Fibroblast of skin of left biceps (primary cell): ENCODE measurements at places on chromosomes 6 and 20.

DNA sequence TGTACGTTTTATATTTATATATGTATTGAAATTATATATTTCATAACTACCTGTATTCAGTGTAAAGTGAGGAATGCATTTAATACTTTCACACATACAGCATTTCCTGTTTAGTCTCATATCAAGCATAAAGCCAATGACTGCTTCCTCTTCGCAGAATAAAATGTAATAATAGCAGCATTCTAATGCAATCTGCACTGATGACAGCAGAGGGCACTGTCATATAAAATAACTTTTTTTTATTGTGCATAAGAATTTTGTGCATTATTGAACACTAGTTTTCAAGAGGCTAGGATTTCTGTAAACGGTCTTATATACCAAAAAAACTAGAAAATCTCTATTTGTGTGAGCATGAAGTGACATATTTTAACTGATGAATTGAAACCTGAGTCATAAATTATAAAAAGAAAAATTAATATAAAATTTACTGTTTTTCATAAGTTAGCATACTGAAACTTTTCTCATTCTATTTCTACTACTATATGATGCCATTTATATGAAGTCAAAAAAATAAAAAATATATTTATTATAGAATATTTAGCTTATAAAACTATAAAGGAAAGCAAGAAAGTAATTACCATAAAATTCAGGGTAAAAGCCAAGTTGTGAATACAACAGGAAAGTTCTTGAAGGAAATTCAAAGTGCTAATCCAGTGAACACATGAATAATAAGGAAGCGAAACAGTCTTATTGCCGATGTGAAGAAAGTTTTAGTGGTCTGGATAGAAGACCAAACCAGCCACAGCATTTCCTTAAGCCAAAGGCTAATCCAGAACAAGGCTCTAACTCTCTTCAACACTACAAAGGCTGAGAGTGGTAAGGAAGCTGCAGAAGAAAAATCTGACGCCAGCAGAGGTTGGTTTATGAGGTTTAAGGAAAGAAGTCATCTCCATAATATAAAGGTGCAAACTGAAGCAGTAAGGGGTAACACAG lies 36.3 kb downstream of the RNF146 start:
- DNase-seq = peak; percentile 14

DNA sequence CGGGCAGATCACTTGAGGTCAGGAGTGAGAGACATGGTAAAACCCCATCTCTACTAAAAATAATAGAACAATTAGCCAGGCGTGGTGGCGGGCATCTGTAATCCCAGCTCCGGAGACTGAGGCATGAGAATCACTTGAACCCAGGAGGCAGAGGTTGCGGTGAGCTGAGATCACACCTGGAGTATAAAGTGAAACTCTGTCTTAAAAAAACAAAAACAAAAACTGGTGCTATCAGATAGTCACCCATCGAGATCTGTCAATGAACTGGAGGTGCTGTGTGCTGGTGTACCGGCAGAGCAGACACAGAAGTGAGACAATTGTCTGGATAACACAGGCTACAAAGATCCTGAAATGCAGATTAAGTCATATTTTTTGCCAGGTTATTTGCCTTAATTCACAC lies 24.7 kb downstream of the CTCFL start:
- DNase-seq = no peak

DNA sequence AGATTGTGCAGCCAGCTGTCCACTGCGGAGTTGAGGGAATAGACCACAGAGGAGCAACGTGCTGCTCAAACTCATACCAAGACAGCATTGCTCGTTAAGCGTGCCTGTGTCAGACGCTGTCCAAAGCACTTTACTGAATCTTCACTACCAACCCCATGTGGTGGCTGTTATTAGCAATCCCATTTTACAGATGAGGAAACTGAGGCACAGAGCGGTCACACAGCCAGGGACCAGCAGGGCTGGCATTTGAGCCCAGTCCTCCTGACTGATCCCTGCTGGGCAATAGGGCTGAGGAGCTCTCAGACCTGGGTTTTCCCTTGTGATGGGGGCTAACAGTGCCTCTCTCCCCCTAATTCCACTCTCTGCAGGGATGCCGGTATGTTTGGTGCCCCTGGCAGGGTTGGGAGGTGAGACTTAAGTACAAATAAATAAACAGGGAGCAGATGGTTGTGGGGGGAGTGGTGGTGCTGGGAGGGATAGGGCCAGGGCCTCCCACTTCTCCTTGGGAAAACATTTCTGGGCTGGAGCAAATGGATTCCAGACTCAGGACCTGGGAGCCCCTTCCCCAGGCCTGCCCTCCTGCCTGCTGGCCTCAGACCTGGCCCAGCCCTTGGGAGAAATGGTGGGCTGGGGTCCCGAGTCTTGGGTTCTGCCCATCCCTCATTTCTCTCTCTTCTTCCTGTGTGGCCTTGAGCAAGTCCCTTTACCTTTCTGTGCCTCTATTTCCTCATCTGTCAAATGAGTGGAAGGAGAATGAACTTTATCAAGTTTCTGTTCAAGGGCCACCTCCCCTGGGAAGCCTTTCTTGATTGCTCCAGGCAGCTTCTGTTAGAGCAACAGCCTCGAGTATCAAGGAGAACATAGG lies 17.7 kb downstream of the SRXN1 start:
- no peak for DNase-seq

GRCh38 chr20:37702403-37703034 lies 8.7 kb downstream of the CTNNBL1 start:
- no peak for DNase-seq

DNA sequence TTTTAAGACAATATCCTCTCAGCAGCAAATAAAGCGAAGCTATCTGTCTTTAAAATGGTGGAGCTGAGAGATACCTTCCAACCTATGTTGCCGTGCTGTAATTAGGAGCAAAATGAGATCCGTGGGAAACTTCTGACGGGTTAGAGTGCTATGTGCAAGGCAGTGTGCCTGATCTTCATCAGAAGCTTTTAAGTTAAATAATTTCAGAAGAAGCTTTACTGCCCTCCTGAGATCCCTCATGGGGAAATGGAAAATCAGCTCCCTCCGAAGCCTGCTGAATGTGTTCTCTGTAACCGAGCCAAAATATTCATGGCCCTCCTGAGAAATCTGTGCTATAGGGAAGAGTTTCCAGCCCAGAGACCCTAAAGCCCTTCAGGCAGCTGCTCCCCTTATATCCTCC lies 43.7 kb upstream of the TBC1D7 start:
- DNase-seq = no peak

DNA sequence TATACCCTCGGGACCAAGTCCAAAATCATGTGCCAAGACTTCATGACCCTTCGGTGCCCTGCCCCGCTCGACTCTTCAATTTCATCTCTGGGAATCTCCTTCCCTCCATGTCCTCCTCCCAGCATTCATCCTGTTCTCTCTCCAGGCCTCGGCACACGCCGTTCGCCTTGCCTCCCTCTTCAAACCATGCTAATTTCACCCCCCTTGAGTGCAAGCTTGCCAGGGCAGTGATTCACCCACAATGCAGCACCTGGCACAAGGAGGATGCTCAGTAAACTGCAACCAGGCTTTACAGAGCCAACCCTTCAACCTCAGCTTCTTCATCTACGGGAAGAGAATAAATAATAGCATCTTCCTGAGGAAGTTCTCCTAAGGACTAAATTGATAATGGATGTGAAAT lies 4.1 kb downstream of the KCNS1 start:
- no peak for DNase-seq

DNA sequence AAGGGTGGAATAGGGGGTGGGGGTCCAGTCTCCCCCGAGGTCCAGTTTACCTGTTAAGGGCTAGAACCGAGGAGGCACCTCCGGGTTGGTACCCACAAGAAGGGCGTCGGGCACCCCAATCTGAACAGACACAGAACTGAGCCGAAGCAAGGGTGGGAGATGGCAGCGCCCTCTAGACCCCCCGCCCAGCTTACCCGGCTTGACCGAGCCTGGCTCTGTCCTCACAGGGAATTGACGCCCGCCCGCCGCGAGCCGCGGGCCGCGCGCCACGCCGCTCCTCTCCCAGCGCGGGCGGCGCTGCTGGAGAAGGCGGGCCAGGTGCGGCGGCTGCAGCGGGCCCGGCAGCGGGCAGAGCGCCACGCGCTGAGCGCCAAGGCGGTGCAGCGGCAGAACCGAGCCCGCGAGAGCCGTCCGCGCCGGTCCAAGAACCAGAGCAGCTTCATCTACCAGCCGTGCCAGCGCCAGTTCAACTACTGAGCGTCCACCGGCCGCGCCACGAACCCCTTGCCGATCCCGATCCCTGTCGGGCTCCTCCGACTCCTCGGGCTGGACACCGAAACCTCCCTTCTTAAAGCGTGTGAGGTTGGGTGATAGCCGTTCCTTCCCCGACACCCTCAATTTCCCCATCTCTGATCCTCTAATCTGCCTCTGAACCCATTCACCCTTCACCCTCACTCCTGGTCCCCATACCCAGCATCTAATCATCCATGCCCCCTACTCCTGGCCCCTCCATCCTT lies 5.9 kb downstream of the TP53INP2 start:
- peak; percentile 23 for DNase-seq

DNA sequence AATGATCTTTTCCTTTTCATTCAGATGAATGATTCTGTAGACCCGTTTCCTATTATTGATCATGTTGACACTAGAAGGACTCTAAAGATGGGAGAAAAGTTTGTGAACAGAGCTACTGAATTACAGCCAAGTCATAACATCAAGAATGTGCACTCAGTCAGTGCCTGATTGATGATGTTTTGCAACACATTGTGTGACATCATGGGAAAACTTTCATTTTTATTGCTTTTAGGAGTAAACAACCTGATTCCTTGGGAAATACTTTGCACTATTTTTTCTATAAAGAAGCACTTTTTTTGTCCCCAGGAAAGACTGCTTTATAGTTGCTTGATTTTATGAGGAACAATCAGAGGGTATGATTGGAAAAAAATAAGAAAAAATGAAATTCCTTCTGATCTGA lies 383.8 kb upstream of the JAG1 start:
- DNase-seq = no peak

GRCh38 chr6:11089695-11090094 lies 3.9 kb upstream of the SMIM13 start:
- DNase-seq = no peak

DNA sequence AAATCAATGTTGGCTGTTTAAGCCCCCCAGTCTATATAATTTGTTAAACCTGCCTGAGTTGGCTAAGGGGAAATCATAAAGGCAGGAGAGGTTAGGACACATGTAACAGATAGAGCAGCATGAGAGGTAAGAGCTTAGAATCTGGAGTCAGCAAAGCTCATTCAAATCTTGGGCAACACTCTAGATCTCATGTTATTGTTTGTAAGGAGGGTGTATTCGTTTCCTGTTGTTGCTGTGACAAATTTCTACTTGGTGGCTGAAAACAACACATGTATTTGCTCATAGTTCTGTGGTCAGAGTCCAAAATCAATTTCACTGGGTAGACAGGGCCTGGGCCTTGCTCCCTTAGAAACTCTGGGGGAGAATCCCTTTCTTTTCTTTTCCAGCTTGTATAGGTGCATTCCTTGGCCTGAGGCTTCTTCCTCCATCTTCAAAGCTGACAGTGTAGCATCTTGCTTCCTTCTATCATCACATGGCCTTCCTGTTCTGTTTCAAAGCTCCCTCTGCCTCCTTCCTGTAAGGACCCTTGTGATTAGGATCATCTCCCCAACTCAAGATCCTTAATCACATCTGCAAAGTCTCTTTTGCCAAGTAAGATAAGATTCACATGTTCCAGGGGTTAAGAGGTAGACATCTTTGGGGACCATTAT lies 4.4 kb downstream of the LY86 start:
- no peak for DNase-seq

DNA sequence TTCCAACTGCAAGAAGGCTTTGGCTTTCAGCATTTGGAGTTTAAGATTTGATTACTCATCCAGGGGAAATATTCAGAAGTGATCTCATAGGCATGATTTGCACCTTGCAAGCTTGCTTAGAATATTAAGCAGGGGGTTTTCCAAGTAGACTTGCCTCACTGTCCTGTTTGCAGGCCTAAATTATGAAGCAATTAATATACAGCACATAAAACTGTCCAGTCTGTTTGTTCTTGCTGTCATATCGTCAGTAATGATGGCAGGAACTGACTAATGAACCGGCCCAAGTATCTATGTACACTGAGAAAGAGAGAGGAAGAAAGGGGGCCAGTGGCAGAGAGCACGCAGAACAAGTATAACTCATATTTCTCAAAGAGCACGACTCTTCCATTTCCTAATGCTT lies 212.5 kb upstream of the SUPT3H start:
- DNase-seq = peak; percentile 77

DNA sequence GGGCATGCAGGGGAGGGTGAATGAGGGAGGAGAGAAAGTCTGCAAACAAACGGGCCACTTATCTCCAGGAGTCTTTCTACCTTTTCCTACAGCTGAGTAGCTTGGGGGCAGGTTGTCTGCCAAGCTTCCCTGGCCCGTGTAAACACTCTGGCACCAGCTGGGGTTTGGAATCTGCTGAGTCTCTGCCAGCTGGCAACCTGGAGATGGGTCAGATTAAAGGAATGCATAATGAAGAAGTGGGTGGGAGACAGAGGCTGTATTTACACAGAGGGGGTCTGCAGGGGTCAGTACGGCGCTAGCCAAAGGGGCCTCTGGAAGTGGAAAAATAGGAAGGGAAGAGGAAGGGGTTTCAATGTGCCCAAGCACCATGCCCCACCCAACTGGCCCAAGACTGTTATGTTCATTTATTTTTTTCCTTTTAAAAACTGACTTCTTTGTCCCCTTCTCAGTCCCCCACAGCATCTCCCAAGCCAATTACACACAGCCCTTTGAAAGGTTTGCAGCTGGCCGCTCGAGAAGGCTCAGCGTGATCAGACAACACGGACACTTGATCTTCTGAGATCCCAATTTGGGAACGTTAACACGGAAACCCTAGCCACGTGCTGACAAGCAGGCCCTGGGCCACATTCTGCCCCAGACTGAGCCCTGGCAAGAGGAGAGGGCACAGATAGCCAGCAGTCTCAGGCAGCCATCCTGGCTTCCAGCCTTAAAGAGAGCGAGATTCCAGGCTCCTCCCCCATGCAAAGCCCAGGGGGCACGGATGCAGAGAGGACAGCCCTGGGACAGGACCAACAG lies 25.2 kb downstream of the TRAM2 start:
- peak; percentile 61 for DNase-seq

DNA sequence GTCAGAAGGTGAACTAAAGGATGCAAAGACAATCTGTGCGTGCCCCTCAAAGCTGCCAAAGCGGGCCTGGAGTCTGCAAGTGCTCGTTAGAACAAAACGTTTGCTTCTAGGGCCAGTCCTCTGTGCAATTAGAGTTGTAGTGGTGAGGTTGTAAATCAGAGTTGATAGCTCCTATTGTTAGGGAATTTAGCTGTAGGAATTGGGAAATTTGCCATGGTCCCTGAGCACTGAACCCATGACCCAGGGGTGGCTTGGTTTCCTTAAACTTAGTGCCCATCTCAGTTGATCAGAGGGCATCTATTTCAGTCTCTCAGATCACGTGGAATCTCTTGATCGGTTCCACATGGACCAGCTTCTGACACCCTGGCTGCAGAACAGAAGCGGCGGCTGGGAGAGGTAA lies 18.8 kb upstream of the RPS6KA2 start:
- DNase-seq = no peak

GRCh38 chr20:17710379-17711266 lies 10.9 kb downstream of the BANF2 start:
- DNase-seq = no peak
